Suprapubic skin (tissue), 4 donors: ENCODE measurements at places on chromosomes 1 and 21. TPM values are rescaled to one million over a fixed set of nuclear protein-coding genes. Genes with fewer than 3 reads are reported as not detected.

- no peak for DNase-seq
- no peak overlapping the region for H3K4me3 ChIP-seq
- no peak overlapping the region for H3K27ac ChIP-seq
- no peaks in the 10 kb centered on the region for H3K27me3 ChIP-seq
- peaks cover 8% of the 10 kb centered on the region for H3K36me3 ChIP-seq
Observed at GRCh38 chr1:63643926-63644325, 50.7 kb downstream of the PGM1 start.

DNA sequence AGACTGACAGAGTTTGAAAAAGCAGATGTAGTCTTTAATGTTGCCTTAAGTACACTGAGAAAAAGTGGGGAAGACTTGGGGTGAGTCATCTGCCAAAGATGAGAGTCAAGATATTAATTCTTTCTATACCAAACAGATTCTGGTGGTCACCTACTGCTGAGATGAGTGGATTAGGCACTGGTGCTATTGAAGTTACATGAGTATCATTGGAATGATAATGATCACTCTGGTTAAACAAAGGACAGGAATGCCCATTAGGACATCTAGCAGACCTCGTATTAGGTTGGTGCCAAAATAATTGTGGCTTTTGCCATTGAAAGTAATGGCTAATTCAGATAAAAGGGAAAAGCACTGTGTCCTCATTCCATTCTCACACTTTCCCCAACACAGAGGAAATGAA is 1588.9 kb downstream of the KCNT2 start:
- H3K27me3 ChIP-seq: no peaks in the 10 kb centered on the region
- H3K36me3 ChIP-seq: no peaks in the 10 kb centered on the region
- H3K27ac ChIP-seq: no peak overlapping the region
- H3K4me3 ChIP-seq: no peak overlapping the region
- DNase-seq: no peak

DNA sequence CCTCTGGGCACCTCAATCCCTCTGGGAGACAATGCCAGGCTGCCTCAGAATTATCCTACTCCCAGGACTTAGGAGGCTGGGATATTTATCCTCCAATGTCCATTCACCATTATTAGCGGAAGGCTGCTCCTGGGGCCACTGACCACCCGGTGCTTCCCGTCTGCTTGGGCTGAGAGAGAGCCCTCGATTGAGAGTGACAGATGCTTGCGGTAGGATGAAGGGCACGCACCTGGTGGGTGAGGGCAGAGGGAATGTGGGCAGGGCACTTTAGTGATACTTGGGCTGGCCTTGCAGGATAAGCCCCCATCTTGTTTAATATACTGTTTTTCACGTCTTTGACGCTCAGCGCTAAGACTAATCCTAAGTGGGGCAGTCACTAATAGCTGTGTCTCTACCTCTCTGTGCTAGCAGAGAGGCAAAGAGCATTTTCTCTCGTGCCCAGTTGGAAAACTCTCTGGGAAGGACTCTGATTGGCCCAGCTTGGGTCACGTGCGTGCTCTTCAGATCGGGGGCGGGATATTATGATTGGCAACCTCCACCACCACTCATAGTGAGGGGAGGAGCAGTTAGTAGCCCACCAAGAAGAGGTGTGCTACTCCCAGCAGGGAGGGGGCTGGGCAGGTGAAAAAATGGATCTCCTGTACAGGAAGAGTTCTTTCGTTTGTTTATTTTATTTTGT is 10.6 kb upstream of the PARS2 start:
- peaks cover 3% of the 10 kb centered on the region for H3K27me3 ChIP-seq
- H3K4me3 ChIP-seq: no peak overlapping the region
- no peak for DNase-seq
- H3K27ac ChIP-seq: no peak overlapping the region
- no peaks in the 10 kb centered on the region for H3K4me1 ChIP-seq
- no peaks in the 10 kb centered on the region for H3K36me3 ChIP-seq

DNA sequence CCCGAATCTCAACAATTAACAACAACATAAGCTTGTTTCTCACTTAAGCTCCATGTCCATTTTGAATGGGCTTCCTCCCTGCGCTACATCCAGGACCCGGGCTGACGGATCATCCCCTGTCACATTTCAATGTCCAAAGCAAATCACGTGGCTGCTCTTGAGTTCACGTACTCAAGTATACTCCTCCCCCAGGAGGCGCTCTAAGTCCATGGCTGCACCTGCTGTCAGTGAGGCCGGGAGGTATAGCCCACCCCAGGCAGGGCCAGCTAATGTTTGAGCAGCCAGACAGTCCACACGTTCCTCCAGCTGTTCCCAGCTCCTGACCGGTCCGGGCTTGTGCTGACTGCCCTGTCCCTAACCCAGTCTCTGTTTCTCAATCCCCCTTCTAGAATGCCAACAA is 220.8 kb downstream of the SLC35F3 start:
- H3K4me3 ChIP-seq: no peak overlapping the region
- H3K36me3 ChIP-seq: no peaks in the 10 kb centered on the region
- no peak for DNase-seq
- H3K4me1 ChIP-seq: no peaks in the 10 kb centered on the region

- H3K36me3 ChIP-seq: no peaks in the 10 kb centered on the region
- H3K27ac ChIP-seq: peak overlapping the region; percentile 35
- DNase-seq: no peak
- H3K4me1 ChIP-seq: peaks cover 50% of the 10 kb centered on the region
- H3K27me3 ChIP-seq: peaks cover 100% of the 10 kb centered on the region
- peak overlapping the region; percentile 37 for H3K4me3 ChIP-seq
Observed at GRCh38 chr1:47229031-47229885, 2.8 kb downstream of the TAL1 start.

The FCRLB gene
- total RNA-seq: 0.81 TPM

The TMEM240 gene
- 1.7 TPM for total RNA-seq
